Activated naive CD8-positive, alpha-beta T cell treated with anti-CD3 and anti-CD28 coated beads, Interleukin-2, amount 10 ng/mL, durations not matched to agents 7 days and 5 days (primary cell): ENCODE measurements at places on chromosomes 5 and 9. TPM values are rescaled to one million over a fixed set of nuclear protein-coding genes. Genes with fewer than 3 reads are reported as not detected.

WNK2 gene
- not detected for total RNA-seq

F12 gene
- total RNA-seq: 2.8 TPM

ARL14EPL gene
- total RNA-seq: not detected

ACTBL2 gene
- not detected for total RNA-seq

CDX1 gene
- total RNA-seq: not detected

CRHBP gene
- total RNA-seq: not detected

TNFSF15 gene
- 1.0 TPM for total RNA-seq

YTHDC2 gene
- total RNA-seq: 37.7 TPM

BTNL8 gene
- not detected for total RNA-seq

SET gene
- total RNA-seq: 415 TPM

MOB3B gene
- 3.2 TPM for total RNA-seq

PCDHB8 gene
- total RNA-seq: not detected

DMRTA1 gene
- not detected for total RNA-seq

KLHL3 gene
- 21.2 TPM for total RNA-seq

FCN2 gene
- not detected for total RNA-seq

LCN12 gene
- 1.1 TPM for total RNA-seq

GDNF gene
- total RNA-seq: not detected

GARNL3 gene
- 3.4 TPM for total RNA-seq

UGT3A1 gene
- not detected for total RNA-seq

NXNL2 gene
- total RNA-seq: not detected

TRIM36 gene
- total RNA-seq: 0.17 TPM

ANKRD18B gene
- total RNA-seq: not detected

ADAMTSL2 gene
- 0.17 TPM for total RNA-seq

TAF11L5 gene
- not detected for total RNA-seq

PDZD2 gene
- 0.22 TPM for total RNA-seq
